ENCODE measurements at places on chromosomes 5 and 9. TPM values are rescaled to one million over a fixed set of nuclear protein-coding genes. Genes with fewer than 3 reads are reported as not detected.

The BHMT gene
- not detected for total RNA-seq

The FCN2 gene
- not detected for total RNA-seq

The CYLC2 gene
- not detected for total RNA-seq

The SYK gene
- not detected for total RNA-seq

The HRCT1 gene
- 4.6 TPM for total RNA-seq

The FOXD4L3 gene
- total RNA-seq, result not detected

The EGFLAM gene
- total RNA-seq, result under 0.01 TPM

The DBH gene
- not detected for total RNA-seq

The SEMA4D gene
- 6.9 TPM for total RNA-seq

Measured in vein endothelial cell (primary cell).